Right kidney (tissue), 9 donors: ENCODE measurements at places on chromosomes 1 and 21.

GRCh38 chr1:27596261-27596660, 7.7 kb downstream of the AHDC1 start:
- no peak for DNase-seq

DNA sequence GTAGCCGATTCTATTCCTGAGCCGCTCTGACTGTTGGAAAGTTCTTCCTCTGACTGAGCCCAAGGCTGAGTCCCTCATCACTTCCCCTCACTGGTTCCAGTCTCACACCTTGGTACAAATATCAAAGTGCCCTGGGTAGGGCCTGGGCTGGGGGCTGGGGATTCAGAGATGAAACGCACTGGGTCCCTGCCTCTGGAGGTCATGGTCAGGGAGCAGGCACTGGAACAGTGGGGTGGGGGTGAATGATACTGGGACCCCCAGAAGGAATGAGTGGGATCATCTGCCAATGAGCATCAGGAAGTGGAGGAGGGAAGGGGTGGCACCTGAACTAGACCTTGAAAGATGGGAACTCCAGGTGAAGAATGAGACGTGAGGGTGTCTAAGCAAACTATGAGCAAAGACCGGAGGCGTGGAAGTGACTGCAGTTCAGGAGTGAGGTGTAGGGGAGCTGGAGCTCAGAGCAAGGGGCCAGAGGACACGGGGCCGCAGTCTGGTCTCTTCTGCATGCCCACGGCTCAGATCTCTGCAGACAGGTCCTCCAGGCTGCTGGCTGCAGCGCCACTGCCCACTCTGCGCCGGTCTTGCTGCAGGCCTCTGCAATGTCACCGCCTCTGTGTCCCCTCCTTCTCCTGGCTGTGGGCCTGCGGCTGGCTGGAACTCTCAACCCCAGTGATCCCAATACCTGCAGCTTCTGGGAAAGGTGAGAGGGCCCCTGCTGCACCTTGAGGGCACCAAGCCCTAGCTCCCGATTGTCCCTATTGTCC, 10.0 kb downstream of the PEAR1 start:
- DNase-seq: no peak

GRCh38 chr1:151868486-151868885, 15.0 kb upstream of the THEM5 start:
- no peak for DNase-seq

DNA sequence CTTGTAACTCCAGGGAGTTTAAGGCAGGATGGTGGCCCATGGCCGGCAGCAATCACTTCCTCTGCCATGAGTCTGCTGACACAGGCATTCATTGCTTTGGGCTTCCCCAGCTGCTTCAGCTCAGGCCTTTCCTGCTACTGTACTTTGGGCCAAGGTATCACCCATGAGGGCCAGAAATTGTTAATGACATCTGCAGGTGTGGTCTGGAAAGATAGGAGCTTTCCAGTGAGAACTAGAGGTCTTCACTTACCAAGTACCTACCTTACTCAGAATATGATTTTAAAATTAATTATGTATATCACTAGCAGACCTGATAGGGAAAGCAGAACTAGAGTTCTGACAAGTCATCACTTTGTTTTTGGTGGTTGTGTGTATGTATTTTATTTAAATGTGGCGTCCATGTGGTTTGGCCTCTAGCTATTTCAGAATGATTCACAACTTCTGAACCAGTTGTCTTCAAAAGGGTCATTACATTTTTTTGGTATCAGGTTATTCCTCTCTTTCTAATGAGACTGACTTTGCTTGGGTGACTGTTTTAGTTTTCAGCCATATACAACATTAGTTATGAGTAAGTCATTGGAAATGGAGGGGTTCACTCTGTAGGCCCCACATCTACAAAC, 2.7 kb downstream of the RGL1 start:
- DNase-seq: no peak

- DNase-seq: no peak
Measured at GRCh38 chr1:225441314-225442122, 13.7 kb upstream of the LBR start.

DNA sequence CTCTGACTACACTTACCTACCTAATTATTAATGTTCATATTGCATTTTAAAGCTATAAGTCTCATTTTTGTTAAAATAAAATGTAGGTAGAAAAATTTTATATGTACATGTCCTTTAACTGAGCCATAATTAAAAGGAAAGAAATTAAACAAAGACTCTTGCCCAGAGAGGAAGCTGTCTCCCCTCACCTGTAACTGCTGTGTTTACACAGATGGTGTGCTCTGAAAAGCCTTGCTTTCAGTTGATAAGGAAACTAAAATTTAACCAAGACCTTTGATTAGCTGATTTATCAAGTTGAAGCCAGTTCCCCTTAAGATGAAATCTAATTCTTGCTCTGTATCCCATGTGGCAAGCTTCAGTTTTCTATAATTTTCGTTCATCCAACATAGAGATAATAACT, 213.5 kb downstream of the LYPLAL1 start:
- no peak for DNase-seq

- no peak for DNase-seq
Measured at GRCh38 chr1:116569776-116570357, 959 bp downstream of the CD58 start.

GRCh38 chr1:162276493-162276892, 100.2 kb downstream of the SPATA46 start:
- no peak for DNase-seq

GRCh38 chr21:45990049-45990711, 8.6 kb downstream of the COL6A1 start:
- no peak for DNase-seq

- no peak for DNase-seq
Measured at GRCh38 chr1:20198918-20199317, 12.6 kb upstream of the PLA2G2C start.

DNA sequence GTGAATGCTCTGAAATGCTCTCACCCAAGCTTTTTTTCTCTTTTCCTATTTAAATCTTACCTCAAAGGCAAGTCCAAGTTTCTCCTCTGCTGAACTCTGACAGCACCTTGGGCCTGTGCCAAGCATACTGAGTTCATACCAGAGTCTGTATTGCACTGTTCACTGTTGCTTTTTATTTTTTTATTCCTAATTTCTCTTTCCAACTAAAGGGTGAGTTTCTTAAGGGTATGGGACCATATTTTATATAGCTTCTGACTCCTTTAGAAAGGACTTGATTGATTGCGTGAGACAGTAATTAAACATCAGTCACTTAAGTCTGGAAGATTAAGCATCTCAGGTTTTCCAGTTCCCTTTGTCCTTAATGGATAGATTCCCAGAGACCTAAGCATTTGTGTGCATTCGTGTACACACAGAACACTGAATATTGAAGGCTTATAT, 69.9 kb downstream of the CACHD1 start:
- peak; percentile 52 for DNase-seq

GRCh38 chr1:81329041-81329440, 471.7 kb upstream of the ADGRL2 start:
- no peak for DNase-seq

DNA sequence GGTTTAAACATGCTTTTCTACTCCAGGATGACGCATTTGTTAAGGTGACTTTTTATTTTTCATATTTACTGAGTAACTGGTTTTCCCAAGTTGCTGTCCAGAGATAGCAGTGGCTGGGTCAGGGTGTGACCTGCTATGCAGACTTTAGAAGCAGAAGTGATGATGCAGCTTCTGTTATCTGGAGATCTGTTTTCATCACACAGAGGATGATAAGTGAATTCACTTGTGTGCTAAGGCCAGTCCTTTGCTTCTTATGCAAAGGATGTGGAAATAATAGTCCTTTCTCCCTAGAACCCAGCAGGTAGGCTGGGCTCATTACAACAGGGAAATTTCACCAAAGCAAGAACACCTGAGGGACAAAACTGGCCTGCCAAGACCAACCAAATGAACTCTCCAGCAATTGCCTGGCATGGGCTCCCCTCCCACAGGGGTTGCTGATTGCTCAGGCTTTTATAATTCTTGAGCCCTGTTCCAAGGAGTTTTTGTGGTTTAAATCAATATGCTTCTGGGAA, 97.8 kb upstream of the LPGAT1 start:
- no peak for DNase-seq

DNA sequence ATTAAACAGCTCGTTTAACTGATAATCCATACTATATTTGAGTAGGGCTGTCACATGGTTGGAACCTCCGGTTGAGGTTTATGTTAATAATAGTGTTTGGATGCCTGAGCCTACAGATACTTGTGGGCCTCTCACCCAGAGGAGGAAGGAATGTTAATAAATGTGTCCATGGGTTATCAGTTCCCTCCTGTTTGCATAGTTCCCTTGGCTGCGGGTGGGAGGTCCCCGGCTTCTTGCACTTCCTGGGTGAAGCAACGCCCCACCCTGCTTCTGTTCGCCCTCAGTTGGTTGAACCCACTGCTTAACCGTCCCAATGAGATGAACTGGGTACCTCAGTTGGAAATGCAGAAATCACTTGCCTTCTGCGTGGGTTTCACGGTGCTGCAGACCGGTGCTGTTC, 23.6 kb upstream of the GBP1 start:
- no peak for DNase-seq

DNA sequence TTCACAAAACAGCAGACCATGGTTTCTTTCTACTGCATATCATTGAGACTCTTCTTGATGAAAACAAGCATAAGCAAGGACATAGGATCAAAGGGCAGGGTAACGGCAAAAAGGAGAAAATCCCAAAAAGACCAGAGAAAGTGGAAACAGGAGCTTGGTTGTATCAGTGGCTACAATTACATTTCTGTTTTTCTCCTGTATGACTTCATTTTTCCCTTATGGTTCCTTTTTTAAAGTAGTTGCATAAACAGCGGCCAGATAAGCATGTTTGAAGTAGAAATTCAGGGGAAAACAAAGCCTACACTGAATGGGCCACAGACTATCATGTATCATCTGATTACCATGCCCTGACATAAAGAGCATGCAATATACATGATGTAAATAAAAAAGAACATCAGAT, 4.6 kb downstream of the EGLN1 start:
- DNase-seq: no peak

DNA sequence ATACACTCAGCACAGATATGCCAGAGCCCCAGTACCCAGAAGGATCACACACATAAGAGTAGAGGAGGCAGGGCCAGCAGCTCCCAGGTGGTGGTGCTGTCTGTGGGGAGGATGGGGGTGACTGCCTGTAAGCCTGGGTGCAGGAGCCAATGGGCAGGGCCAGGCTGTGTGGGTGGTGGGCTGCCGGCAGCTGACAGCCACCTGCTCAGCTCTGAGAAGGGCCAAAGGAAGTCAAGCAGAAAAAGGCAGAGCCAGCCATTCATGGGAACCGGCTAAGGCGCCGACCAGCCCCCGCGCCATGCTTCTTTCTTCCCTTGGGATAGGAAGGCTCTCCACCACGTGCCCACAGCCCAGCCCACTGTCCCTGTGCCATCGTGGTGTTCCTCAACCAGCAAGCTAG, 14.1 kb downstream of the PIK3C2B start:
- DNase-seq: peak; percentile 53

DNA sequence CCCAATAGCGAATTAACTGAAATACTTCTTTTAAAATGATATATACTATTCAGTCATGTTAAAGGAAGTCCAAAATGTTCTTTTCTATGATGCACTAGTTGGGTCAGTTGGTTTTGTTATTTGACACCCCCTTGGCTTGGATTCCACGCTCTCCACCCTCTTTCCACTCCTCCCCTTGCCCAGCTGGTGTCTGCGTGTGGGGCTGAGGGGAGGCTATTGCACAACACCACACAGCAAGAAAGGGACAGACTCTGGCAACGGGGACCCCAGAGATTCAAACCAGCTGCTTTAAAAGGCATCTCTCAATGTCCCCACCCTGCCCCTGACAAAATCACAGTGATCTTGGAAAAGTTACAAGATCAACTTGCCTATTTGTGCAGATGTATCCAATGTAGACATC, 394.3 kb downstream of the TGFB2 start:
- DNase-seq: no peak

GRCh38 chr1:235275223-235275622, 52.8 kb downstream of the ARID4B start:
- DNase-seq: no peak

DNA sequence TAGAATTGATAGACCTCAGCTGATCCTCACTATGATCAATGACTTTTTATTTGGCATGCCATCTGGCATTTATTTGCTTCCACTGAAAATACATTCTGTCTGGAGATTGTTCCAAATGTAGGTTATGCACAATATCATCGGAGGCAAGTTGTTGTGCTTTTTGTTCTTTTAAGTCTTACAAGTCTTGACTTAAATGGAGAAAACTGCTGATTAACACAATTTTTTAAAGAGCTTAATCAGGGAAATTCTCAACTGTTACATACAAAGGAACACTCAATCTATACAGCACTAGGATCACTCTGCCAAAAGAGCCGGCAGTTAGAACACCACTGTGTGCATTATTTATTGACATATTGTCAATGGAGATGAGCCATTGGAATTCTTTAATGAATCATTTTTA, 19.2 kb downstream of the CYYR1 start:
- no peak for DNase-seq

DNA sequence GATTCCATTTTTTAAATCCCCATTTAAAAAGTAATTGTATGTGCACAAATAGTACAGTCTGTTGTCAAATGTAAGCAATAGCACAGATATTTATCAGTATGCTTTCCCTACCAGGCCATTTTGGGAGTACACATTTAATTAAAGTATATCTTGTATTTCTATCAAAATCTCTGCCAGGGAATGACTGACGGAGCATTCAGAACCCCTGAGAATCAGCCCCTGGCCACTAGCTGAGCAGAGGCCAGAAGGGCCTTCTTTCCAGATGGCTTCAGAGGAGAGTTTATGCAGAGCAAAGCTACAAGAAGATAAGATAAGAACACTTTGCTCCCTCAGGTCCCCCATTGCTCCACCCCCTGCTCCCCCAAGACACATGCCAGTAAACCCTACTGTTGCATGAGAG, 99.9 kb upstream of the PROX1 start:
- DNase-seq: no peak

DNA sequence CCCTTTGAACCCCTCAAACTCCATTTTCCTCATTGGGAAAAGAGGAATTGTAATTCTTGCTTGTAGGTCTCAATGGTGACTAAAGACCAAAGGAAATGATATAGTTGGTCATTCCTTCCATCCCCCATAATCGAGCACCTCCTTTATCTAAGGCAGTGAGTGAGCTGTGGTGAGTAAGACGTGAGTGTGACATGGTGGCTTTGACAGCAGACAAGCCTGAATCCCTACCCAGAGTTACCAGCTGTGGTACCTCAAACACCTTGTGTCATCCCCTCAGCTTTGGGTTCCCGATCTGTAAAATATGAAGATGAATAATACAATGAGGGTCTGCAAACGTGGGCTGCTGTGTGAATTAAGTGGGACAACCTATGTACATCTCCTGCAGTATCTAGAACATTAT, 8.4 kb downstream of the TRAF5 start:
- DNase-seq: no peak

DNA sequence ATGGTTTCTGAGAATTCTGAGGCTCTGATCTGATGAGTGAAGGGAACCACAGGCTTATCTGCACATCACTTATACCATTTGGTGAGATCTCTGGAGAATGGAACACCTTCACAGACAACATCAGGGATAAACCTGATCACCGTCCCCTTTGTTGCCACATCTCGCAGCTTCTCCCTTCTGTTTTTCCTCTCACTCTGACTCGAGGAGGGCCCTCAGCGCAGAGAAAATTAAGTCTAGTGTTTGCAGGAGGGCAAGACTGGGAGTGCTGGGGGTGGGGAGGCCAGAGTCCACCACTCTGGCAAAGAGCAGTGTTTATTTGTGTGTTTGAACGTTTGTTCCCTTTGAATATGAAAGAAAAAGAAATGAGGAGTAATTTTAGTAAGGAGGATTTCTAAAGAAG, 29.0 kb upstream of the BATF3 start:
- no peak for DNase-seq
